ENCODE measurements at places on chromosomes 6 and 20. TPM values are rescaled to one million over a fixed set of nuclear protein-coding genes. Genes with fewer than 3 reads are reported as not detected.

- H3K27me3 ChIP-seq, result no peaks in the 10 kb centered on the region
- no peak overlapping the region for H3K4me3 ChIP-seq
- DNase-seq, result no peak
- H3K27ac ChIP-seq, result no peak overlapping the region
These were observed 23.5 kb downstream of the FIG4 start for GRCh38 chr6:109714611-109715010.

DNA sequence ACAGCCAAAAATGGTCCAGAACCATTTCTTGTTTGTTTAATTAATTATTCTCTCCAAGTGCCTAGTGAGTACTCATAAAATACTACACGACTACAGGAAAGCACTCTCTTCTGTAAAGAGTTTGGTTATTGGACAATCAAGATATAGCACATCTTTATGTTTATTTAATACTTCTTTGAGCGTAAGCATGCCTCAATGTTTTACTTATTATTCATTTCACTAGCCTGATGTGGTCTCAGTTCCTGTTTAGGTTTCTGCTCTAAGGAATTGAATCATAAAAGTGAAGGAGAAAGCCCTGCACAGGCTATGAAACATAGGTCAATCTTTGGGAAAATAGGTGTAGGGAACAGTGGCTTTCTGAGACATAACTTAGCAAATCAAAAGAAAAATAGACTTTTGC is 45.9 kb upstream of the AIG1 start:
- no peaks in the 10 kb centered on the region for H3K36me3 ChIP-seq
- H3K27me3 ChIP-seq, result no peaks in the 10 kb centered on the region
- DNase-seq, result no peak
- no peaks in the 10 kb centered on the region for H3K4me1 ChIP-seq
- no peak overlapping the region for H3K27ac ChIP-seq

- no peak for DNase-seq
- H3K27ac ChIP-seq, result peak overlapping the region; percentile 51
- no peaks in the 10 kb centered on the region for H3K4me1 ChIP-seq
- H3K4me3 ChIP-seq, result no peak overlapping the region
These were observed 102.4 kb downstream of the F13A1 start for GRCh38 chr6:6217855-6218758.

DNA sequence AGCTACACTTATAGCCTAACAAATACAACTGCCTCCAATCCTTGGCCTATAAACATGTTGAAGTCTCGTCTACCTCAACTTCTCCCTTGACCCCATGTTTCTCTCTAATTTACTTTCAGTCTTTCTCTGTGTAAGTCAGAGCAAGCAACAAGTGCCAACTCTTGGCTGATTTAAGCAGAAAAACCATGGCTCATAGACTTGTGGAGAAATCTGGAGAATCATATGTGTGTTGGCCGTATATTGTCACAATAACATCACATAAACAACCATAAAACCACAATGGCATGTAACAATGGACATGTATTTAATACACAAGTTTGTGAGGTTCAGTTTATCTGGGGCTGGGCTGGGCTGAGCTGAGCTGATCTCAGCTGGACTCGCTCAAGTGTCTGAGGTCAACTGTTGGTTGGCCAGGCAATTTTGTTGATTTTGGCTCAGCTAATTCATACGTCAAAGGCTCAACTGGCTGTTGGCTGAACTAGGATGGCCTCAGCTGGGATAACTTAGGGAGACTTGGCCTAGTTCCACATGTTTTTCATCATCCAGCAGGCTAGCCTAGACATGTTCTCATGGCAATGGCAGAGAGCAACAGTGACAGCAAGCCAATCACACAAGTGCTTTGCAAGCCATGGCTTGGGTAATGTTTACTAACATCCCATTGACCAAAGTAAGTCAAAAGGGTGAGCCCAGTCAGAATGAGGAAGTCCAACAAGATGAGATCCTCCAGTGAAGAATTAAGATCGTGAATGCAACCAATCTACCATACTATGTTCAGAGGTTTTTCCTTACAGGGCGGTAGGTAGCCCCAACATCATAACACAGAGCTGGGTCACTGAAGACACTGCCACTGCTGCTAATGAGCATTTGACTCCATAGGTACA is 12.9 kb upstream of the TBC1D22B start:
- no peak overlapping the region for H3K27ac ChIP-seq
- peaks cover 23% of the 10 kb centered on the region for H3K27me3 ChIP-seq
- H3K4me3 ChIP-seq, result no peak overlapping the region
- DNase-seq, result no peak
- H3K36me3 ChIP-seq, result no peaks in the 10 kb centered on the region
- no peaks in the 10 kb centered on the region for H3K4me1 ChIP-seq

- no peak for DNase-seq
- no peak overlapping the region for H3K27ac ChIP-seq
- peaks cover 8% of the 10 kb centered on the region for H3K4me1 ChIP-seq
- H3K36me3 ChIP-seq, result peaks cover 6% of the 10 kb centered on the region
- no peak overlapping the region for H3K4me3 ChIP-seq
These were observed 30.4 kb downstream of the RPP40 start for GRCh38 chr6:4973415-4973814.

DNA sequence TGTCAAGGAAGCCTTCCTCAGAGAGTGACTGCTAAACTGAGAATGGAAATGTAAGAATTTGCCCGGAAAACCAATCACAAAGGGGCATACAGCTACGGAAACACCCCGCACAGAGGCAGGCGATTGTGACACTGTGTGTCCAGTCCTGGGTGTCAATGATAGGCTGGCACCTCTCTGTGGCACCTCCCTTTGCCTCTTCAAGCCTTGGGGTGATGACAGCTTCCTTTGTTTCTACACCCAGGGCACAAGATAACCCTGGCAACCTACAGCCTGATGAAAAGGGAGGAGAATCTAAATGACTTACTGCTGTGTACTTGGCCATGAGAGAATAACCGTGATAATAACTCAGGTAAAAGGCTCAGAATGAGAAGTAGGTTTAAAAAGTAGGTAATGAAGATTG is 93.6 kb upstream of the SSTR4 start:
- H3K4me3 ChIP-seq, result no peak overlapping the region
- no peaks in the 10 kb centered on the region for H3K36me3 ChIP-seq
- H3K4me1 ChIP-seq, result peaks cover 18% of the 10 kb centered on the region
- no peak for DNase-seq
- peaks cover 15% of the 10 kb centered on the region for H3K27me3 ChIP-seq
- H3K27ac ChIP-seq, result no peak overlapping the region

GRCh38 chr6:152380351-152380767 is 256.8 kb downstream of the SYNE1 start:
- H3K4me1 ChIP-seq, result peaks cover 35% of the 10 kb centered on the region
- H3K27me3 ChIP-seq, result no peaks in the 10 kb centered on the region
- DNase-seq, result no peak
- H3K27ac ChIP-seq, result peak overlapping the region; percentile 39
- H3K36me3 ChIP-seq, result no peaks in the 10 kb centered on the region
- H3K4me3 ChIP-seq, result peak overlapping the region; percentile 83

- no peak overlapping the region for H3K4me3 ChIP-seq
- H3K27me3 ChIP-seq, result no peaks in the 10 kb centered on the region
- DNase-seq, result no peak
- H3K36me3 ChIP-seq, result no peaks in the 10 kb centered on the region
- no peak overlapping the region for H3K27ac ChIP-seq
- H3K4me1 ChIP-seq, result no peaks in the 10 kb centered on the region
These were observed 129.0 kb downstream of the JPH2 start for GRCh38 chr20:44057698-44058675.

DNA sequence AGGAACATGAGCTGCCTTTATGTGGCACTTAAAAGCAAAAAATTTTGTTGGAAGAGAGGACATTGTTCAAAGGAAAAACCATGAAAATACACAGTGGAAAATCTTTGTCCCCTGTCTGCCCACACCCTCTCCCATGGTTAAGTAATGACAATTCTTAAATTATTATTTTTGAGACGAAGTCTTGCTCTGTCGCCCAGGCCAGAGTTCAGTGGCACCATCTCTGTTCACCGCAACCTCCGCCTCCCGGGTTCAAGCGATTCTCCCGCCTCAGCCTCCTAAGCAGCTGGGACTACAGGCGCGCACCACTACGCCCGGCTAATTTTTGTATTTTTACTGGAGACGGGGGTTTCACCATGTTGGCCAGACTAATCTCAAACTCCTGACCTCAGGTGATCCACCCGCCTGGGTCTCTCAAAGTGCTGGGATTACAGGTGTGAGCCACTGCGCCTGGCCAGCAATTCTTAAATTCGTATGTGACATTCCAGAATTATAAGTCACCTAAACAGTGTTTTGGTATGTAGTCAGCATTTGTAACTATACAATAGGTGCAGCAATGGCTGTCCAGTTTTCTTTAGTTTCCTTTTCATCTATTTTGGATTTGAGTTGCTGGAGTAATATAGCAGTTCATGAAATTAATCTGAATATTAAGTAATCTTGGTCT is 636 bp upstream of the SSR1 start:
- H3K27me3 ChIP-seq, result no peaks in the 10 kb centered on the region
- H3K36me3 ChIP-seq, result peaks cover 4% of the 10 kb centered on the region
- H3K4me3 ChIP-seq, result peak overlapping the region; percentile 91
- peaks cover 13% of the 10 kb centered on the region for H3K4me1 ChIP-seq
- DNase-seq, result no peak

- H3K4me1 ChIP-seq, result no peaks in the 10 kb centered on the region
- no peak overlapping the region for H3K4me3 ChIP-seq
- H3K27me3 ChIP-seq, result no peaks in the 10 kb centered on the region
- no peak overlapping the region for H3K27ac ChIP-seq
These were observed 114.9 kb downstream of the FRK start for GRCh38 chr6:115945812-115946211.

- H3K4me1 ChIP-seq, result peaks cover 3% of the 10 kb centered on the region
- no peak overlapping the region for H3K27ac ChIP-seq
- H3K4me3 ChIP-seq, result no peak overlapping the region
These were observed 71.3 kb upstream of the SLC2A12 start for GRCh38 chr6:134123666-134124208.

DNA sequence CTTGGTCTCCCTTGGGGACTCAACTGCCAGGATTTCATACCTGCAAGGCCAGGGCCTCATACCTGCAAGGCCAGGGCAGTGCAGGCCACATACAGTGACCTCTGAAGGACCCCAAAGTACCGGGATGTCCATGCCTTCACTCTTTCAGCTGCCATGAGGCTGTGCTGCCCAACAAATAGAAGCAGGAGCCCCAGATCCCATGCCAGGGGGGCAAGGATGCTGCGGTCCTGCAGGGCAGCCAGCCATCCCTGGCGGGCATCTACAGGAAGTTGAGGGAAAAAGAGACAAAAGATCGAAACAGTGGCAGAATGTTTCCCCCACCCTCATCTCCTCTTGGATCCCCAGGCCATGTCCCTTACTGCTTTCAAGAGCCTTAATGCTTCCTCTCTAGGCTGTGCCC is 799 bp downstream of the NRM start:
- H3K4me3 ChIP-seq, result peak overlapping the region; percentile 96
- H3K36me3 ChIP-seq, result no peaks in the 10 kb centered on the region
- H3K4me1 ChIP-seq, result peaks cover 61% of the 10 kb centered on the region

DNA sequence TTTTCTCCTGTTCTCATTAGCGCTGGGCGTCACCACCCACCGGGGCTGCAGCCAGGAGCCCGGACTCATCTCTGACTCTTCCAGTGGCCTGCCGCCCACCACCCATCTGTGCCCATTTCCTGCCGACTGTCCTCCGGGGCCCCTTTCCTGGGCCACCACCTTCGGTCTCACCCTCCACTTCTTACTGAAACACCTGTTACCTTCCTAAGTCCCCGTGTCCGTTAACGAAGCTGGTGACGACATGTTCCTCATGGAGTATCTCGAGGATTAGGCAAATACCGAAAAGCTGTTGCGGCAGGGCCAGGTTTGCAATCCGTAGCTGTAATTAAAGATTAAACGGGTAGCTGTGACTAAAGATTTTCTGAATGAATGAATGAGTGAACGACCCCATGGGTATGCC is 80.2 kb downstream of the SRC start:
- peaks cover 17% of the 10 kb centered on the region for H3K27me3 ChIP-seq
- no peak for DNase-seq
- peaks cover 19% of the 10 kb centered on the region for H3K4me1 ChIP-seq

CRISP3 gene
- not detected for total RNA-seq

GLO1 gene
- 149 TPM for total RNA-seq

KIF25 gene
- 0.72 TPM for total RNA-seq

NMBR gene
- total RNA-seq, result not detected

SLC35F1 gene
- total RNA-seq, result 41.4 TPM

ASIP gene
- total RNA-seq, result not detected

Data from neural crest cell (in vitro differentiated cells).